Stimulated activated CD8-positive, alpha-beta memory T cell treated with anti-CD3 and anti-CD28 coated beads, Interleukin-2, amount 100 ng/mL, for 1 hour (primary cell): ENCODE measurements at places on chromosomes 11 and 22.

DNA sequence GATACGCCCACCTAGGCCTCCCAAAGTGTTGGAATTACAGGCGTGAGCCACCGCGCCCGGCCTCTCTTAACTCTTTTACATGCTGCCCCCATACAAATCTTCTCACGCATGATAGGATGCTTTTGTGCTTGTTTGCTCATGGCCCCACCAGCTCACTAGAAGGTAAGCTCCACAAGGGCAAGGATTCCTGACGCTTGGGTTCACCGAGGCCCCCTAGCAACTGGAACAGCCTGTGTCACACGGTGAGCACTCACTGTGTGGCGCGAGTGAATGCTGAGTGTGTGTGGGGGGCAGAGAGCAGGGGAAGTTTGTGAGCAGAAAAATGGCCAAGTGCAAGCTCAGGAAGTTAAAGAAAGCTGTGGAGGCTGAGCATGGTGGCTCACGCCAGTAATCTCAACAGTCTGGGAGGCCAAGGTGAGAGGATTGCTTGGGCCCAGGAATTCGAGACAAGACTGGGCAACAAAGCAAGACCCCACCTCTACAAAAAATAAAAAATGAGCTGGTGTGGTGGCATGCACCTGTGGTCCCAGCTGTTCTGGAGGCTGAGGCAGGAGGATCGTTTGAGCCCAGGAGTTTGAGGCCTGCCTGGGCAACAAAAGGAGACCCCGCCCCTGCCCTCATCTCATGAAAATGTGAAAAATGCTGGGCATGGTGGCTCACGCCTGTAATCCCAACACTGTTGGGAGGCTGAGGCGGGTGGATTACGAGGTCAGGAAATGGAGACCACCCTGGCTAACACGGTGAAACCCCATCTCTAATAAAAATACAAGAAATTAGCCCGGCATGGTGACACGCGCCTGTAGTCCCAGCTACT is 2.3 kb downstream of the BAD start:
- DNase-seq: no peak

DNA sequence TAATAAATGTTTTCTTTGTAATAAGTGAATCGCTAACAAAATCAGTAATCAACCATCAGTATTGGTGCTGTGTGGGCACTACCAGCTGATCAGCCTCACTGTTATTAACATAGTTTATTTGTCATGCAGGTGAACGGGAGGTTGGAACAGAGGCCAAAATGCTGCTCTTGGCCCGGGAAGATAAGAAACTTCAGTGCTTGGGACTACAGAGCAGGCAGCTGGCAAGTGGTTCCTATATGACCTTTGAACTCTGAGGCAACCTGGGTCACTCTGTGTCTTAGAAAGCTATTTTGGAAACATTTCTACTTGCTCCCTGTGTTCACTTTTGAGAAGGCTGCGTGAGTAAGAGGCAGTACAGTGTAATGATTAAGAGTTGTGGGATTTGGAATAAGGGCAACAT is 36.5 kb upstream of the DNAJB13 start:
- DNase-seq: no peak

DNA sequence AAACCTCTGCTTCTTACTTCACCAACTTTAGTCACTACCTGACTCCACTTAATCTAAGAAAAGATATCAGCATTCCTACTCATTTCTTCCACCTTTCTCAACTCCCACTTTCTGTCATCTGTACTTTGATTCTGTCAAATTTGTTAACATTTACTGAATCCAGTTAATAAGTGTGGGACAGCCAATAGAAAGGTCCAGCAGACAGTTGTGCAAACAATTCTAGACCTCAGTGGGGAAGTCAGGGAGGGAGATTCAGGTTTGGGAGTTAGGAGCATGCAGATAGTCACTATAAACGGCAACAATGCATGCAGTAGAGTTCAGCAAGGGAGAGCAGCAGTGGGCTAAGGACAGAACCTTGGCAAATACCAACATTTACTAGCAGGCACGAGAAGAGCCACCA is 4.1 kb downstream of the FBXO3 start:
- DNase-seq: no peak

GRCh38 chr11:69744435-69744834 is 30.7 kb downstream of the FGF4 start:
- DNase-seq: no peak
